ENCODE measurements at places on chromosomes 2 and 18.

GRCh38 chr2:88416016-88416663 is 36.4 kb downstream of the FOXI3 start:
- DNase-seq: no peak

DNA sequence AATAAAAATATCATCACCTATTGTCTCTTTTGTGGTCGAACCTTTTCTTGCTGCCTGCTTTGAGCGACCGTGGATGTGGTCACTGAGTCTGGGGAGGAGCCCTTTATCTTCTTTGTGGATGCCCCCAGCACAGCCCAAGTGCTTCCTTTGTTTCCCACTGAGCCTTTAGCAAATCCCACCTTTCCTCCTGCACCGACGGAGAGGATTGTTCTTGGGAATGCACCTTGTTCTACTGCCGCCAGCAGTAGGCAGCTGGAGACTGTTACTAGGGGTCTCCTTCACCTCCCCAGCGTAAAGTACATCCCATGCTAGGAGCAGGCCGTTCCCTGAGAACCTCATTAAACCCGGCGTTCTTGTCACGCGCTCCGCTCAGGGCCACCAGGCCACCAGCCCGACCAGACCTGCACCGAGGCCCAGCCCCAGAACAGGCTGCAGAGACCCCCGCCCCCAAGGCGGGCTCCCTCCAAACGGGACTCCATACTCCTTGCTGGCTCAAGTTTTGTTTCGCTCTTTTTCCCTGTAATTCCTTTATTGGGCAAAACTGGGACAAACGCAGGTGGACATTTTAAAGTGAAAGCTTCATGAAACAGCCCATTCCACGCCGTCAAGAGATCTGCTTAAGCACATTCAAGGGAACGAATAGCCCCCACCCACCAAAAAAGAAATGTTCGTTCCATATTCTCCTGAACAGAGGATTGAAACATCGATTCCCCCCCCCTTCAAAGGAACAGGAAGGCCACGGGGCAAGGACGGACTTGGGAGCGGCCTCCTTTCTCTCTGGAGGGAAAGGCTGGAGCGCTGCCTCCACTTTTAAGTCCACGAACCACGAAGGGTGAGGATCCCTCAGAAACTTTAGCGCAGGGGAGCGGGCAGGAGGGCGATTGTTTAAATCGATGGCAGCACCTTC is 1.1 kb upstream of the MAT2A start:
- DNase-seq: peak; percentile 76

- DNase-seq: no peak
These were observed 41.8 kb downstream of the SNED1 start for GRCh38 chr2:241040081-241040803.

- peak; percentile 14 for DNase-seq
These were observed 7.1 kb upstream of the KLF11 start for GRCh38 chr2:10036095-10036884.

GRCh38 chr2:65668744-65669143 is 236.3 kb upstream of the SPRED2 start:
- DNase-seq: no peak

- DNase-seq: no peak
These were observed 76.1 kb downstream of the LRRC30 start for GRCh38 chr18:7307030-7307429.

DNA sequence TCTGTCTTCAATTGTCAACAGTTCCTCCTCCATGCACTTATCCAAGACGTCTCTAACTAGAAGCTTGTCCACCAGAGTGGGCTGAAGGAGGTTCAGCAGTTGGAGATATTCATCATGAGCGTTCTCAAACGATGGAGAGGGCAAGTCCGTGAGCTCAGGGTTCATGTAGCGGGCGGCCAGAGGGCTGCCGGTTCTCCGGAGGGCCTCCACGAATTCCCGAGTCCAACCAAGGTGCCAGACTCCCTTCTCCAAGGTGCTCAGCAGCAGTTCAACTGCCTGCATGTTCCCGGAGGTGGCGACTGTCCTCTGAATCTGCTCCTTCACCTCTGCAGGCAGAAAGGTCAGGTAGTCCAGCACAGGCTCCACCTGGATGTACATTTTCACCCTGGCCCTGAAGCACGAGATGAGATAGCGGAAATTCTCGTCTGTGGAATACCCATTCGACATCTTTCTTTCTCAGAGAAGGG is 590 bp downstream of the IFIH1 start:
- peak; percentile 54 for DNase-seq

- no peak for DNase-seq
These were observed 414.0 kb upstream of the TNP1 start for GRCh38 chr2:217273851-217274250.

DNA sequence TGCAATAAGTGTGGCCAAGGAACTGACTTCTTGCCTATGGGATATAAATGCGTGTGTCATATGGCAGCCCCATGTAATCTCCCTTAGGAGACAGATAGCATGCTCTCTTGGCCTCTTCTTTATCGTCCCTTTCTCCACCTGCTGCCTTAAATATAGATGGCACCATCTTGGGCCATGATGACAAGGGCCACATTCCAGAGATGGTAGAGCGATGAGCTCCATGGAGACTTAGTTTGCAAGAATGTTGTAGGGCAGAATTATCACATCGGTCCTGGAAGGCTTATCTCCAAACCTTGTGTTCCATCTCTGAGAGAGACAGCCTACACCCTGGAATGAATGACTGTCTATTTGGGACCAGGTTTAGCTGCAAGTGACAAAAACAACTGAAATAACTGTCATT is 536.7 kb downstream of the TNS1 start:
- no peak for DNase-seq
